ENCODE measurements at places on chromosomes 11 and 22.

- no peak for DNase-seq
Observed at GRCh38 chr22:24473284-24473683, 21.8 kb upstream of the UPB1 start.

GRCh38 chr22:41565403-41566054, 4.7 kb downstream of the CSDC2 start:
- DNase-seq = peak; percentile 83

- DNase-seq = no peak
Observed at GRCh38 chr22:35821654-35822053, 104.0 kb downstream of the APOL5 start.

GRCh38 chr11:103877221-103877620, 159.2 kb upstream of the DDI1 start:
- peak; percentile 46 for DNase-seq

DNA sequence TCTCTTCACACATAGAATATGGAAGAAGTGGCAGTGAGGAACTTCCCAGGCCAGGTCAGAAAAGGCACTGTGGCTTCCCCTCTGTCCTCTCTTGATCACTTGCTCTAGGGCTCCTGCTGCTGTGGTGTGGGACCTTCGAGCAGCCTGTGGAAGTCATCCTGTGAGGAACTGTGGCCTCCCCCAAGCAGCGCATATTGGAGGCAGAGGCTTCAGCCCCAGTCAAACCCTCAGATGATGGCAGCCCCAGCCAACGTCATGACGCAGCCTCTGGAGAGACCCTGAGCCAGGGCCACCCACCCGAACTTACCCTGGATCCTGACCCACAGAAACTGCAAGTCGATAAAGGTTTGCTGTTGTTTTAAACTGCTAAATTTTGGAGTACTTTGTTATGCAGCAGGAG, 444.9 kb downstream of the TBC1D22A start:
- no peak for DNase-seq

DNA sequence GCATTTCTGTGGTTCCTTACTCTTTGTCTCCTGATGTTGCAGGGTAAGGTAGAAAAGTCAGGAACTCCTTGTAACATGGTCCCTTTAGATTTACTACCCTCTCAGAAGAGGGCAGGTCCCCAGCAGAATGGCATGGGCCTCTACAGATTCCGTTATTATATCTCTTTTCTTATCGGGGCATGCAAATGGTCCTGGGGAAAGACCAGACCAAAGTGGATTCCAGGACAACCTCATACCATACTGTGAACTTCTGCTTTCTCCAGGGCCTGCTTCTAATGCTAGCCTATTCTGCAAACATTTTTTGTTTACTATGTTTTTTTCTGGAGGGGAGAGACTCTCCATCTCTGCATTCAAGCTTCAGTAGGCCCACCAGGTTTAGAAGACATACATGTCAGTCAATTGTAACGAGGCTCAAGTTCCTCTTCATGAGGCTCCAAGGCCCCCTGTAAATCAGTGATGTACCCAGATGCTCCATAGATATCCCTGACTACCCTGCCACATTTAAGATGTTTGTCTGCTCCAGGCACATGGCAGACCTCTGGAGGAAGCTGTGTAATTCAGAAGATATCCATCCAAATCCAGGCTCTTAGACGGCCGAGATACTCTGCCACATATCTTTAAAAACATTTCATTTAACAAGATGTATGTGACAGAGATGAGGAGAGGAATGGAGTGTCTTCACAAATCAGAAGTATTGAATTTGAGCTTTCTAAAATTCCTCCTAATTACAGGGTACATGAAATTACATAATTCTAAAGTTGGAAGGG, 8.5 kb upstream of the ME3 start:
- no peak for DNase-seq

DNA sequence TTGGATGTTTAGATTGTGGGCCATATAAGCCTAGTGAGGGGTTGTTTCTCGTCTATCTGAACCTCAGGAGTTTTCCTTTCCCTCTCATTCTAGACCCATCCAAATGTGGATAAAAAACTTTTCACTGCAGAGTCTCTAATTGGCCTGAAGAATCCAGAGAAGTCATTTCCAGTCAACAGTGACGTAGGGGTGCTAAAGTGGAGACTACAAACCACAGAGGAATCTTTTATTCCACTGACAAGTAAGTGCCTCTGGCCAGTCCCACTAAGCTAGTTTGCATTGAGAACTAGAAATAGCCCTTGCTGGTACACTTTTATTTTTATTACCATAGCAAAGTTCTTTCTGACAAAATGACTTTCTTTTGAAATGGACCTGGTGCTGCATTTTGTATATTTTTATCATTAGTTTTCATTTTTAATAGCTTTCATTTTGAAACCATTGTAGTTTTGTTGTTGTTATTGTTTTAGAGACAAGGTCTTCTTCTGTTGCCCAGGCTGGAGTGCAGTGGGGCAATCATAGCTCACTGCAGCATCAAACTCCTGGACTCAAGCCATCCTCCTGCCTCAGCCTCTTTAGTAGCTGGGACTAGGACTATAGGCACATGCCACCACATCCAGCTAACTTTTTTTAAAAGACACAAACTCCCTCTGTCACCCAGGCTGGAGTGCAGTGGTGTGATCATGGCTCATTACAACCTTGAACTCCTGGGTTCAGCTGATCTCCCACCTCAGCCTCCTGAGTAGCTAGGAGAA, 14.6 kb upstream of the PHLDB1 start:
- peak; percentile 40 for DNase-seq

DNA sequence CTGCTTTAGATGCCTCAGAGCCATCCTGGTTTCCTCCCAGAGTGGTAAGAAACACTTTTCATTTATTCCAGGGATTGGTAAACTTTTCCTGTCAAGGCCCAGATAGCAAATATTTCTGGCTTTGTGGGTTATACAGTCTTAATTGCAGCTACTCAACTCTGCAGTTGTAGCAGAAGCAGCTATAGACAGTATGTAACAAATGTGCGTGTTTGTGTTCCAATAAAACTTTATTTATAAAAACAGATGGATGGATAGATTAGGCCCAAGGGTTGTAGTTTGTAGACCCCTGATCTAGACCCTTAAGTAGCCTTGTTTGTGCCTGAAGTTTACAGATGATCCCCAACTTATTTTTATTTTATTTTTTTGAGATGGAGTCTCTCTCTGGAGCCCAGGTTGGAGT, 17.9 kb downstream of the NNMT start:
- peak; percentile 29 for DNase-seq

Measured in fibroblast of the aortic adventitia (primary cell).